A549 treated with GW870086 at 1 μM for 4 hours (cell line): ENCODE measurements at places on chromosomes 11 and 22. TPM values are rescaled to one million over a fixed set of nuclear protein-coding genes. Genes with fewer than 3 reads are reported as not detected.

Gene C22orf31
- total RNA-seq: not detected in 5 replicates

Gene SLC25A18
- total RNA-seq: 0.15 to 0.59 TPM (median 0.18 TPM) in 5 replicates

Gene BIK
- 1.4 to 2.0 TPM (median 1.5 TPM) in 5 replicates for total RNA-seq

Gene C11orf52
- not detected in 5 replicates for total RNA-seq

Gene OR52I2
- total RNA-seq: not detected in 5 replicates

Gene SLCO2B1
- total RNA-seq: 2.9 to 4.5 TPM (median 3.1 TPM) in 5 replicates

Gene MMP11
- 0.21 to 0.50 TPM (median 0.36 TPM) in 5 replicates for total RNA-seq
